ENCODE measurements at places on chromosomes 1 and 21.
A peak's percentile ranks its signal among the peaks of the same experiment; 100 is the strongest.

DNA sequence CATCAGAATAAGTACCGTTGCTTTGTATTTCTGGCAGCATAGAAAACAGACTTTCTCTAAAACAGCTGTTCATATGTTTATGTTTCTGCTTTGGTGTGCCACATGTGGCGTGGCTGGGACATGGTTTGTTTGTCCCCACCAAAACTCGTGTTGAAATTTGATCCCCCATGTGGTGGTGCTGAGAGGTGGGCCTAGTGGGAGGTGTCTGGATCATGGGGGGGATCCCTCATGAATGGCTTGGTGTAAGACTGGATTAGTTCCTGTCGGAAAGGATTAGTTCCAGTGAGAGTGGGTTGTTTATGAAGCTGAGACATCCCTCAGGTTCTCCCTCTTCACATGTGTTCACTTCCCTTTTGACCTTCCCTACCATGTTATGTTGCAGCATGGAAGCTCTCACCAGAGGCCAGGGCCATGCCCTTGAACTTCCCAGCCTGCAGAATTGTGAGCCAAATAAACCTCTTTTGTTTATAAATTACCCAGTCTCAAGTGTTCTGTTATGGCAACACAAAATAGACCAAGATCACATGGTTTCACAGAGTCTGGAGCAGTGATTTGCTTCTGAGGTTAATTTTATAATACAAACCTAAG, 17.9 kb upstream of the H3-3A start:
- no peak for DNase-seq

DNA sequence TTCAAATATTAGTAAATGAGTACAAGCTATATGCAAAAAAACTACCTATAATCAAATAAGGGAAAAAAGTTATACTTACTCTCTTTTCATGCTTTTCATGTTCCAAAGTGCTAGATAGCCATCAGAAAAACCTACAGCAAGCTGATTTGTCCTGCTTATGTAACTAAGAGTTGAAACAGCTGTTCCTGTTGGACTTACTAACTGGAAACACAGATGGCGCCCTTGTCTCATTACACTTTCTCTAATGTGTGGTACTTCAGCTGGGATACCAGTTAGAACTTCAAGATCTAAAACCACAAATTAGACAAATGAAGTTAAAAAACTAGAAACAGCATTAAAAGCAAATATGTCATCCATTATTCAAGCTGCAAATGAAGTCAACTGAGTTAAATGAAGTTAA, 24.3 kb downstream of the AHCTF1 start:
- peak; percentile 46 for DNase-seq

DNA sequence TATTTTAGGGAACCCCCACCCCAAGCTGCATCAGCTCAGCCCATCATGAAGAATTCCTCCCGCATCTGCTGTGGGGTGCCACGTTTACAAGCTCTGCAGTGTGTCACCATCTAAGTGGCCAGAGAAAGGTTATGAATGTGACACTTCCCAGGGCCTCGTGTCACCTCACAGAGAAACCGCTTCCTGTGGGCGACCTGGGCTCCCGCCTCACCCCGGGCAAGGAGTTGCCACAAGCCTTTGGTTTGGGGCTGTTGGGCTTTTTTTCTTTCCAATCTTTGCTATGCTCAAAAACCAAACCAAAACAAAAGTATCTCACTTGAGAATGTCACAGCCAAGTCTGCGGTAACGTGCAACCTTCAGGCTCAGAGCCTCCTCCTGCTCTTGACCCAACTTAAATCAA, 82.1 kb upstream of the ARHGEF16 start:
- DNase-seq = no peak

GRCh38 chr1:109733236-109733870, 7.5 kb downstream of the GSTM3 start:
- DNase-seq = no peak

DNA sequence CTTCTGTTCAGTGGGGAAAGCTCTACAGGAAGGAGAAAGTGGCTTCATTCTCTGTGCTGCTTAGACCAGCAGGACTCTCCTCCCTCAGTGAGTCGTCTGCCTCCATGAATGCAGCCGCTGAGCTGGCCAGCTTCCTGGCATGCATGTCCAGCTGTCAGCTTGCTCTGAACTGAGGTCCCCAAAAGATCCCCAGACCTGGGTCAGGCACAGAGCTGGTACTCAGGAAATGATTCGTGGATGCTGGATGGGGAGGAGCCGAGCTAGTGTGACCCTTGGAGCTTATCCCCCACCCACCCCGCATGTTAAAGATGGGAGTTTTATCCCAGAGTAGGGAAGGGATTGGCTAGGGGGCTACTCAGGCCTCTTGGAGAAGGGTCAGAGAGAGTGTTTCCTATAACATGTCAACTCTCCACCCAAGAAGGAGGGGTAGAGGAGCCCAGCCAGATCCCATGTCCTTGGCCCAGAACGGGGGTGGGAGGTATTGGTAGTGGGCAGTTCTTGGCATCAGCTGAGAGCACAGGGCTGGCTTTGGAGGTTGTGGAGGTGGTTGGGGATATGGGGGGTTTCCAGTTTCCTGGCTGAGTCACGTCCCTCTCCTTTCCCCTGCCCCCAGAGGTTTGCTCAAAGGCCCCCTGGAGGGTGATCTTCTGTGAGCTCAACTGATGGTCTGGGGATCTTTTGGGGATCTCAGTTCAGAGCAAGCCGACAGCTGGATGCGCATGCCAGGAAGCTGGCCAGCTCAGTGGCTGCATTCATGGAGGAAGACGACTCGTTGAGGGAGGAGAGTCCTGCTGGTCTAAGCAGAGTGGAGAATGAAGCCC, 110.1 kb downstream of the FOXD2 start:
- DNase-seq = no peak

DNA sequence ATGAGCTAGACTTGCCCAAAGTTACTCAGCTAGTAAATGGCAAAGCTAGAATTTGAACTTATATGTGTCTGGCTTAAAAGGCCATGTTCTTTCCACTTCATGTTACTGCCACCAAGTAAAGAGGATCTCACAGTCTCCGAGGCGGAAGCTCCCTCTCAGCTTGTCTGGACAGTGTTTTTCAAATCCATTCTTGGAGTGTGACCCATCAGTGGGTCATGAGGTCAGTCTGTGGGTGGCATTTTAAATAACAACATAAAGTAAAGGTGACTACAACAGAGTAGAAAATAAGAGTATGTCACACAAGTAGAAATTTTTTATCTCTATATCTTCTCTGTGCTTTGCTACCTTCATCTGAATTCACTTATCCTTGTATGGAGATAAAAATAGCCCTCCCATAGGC, 3.2 kb upstream of the HMGB4 start:
- DNase-seq = no peak

DNA sequence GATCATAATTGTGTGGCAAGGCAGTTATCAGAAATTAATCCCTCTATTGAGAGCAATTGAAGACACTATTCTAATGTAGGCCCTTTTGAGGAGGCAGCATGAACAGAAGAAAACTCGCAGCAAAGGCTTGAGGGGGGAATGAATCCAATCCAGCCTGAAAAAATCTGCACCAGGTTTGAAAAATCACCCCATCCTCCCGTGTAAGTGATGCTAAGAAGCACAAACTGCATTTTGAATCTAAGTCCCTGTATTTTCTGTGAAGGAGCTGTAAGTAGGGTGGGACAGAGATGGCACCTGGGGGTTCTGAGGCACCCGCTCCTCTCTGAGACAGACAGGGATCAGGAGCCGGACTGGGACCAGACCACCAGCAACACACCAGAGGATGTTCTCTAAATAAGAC, at the start of gene CRB1:
CRB1 (plus strand) TSS at position 241 of the 400 bp plus-strand sequence. CDS start 161 bp downstream, outside the sequence.
- peak; percentile 59 for DNase-seq

DNA sequence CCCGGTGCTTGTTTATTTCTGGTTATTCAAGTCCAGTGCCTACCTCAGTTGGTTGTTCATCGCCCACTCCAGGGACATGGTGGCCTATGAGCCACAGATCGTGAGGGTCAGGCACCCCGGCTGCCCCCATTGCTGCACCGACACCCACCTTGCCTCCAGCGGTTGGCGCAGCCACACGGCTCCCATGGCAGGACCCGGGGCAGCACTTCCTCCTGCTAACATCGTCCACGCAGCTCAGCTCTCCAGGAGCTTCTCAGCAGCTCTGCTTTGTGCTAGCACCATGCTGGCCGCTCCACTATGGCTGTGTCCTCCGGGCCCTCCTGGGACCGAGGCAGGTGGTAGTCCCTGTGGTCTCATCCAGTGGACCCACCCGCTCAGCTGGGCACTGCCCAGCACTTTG, 13.9 kb upstream of the PRKCZ start:
- no peak for DNase-seq

DNA sequence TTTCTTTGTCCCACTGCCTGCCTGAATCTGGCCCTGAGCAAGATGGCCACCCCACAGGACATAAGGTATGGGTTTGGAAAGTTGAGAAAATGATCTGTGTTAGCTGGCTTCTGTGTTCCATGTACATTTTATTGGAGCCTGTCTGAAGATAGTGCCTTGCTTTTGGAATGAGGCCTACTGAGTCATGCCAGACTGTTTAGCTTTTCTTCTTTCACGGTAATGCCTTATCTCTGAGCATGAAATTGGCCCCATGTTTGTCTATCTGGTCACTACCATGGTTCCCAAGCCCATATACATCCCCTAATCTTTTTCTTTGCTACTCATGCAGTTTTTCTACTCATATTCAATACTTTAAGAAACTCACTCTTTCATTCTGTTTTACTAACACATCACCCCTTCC, 85.1 kb upstream of the LMO4 start:
- DNase-seq = no peak

DNA sequence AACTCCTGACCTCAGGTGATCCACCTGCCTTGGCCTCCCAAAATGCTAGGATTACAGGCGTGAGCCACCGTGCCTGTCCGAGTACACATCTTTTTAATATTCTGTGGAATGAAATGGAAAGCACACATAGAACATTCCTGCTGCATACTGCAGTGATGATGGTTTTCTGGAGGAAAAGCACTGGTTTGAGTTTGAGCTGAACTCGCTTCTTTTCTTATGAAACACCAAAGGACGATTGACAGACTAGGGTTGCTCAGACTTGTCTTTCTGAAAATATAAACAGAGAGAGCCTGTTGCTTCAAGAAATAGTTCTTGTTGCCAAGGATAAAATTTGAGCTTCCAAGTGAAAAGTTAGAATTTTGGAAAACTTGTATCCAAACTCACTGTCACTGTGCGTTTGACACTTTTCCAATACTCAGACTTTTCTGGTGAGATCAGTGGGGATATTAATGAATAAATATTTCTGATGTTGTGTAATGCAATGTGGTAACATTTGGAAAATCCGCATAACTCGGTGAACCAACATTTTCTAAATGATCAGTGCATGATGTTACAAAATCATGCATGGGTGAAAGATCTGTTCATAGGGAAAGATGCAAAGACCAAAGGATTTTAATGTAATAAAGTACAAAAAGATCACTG, 15.0 kb upstream of the ERMAP start:
- DNase-seq = no peak

- DNase-seq = no peak
Measured at GRCh38 chr1:215459136-215459535, 108.0 kb upstream of the KCTD3 start.
